GM23338 (cell line): ENCODE measurements at places on chromosomes 12 and 14. TPM values are rescaled to one million over a fixed set of nuclear protein-coding genes. Genes with fewer than 3 reads are reported as not detected.

Gene FGF6
- not detected in 2 replicates for total RNA-seq

Gene CD163
- 0.04 TPM in 1 of 2 replicates, not detected in the other for total RNA-seq

Gene KRT82
- total RNA-seq, result not detected in 2 replicates

Gene IRAK3
- total RNA-seq, result 1.6 and 1.8 TPM in 2 replicates

Gene CORO1C
- 78.2 and 89.5 TPM in 2 replicates for total RNA-seq

Gene KRT75
- total RNA-seq, result not detected in 2 replicates
